ENCODE measurements at places on chromosomes 11 and 22. TPM values are rescaled to one million over a fixed set of nuclear protein-coding genes. Genes with fewer than 3 reads are reported as not detected.
A peak's percentile ranks its signal among the peaks of the same experiment; 100 is the strongest.

Gene OR4C16
- not detected for total RNA-seq

Gene TIGD3
- total RNA-seq = 0.33 TPM

Gene MMP27
- not detected for total RNA-seq

Gene LMO1
- not detected for total RNA-seq

Gene PHLDA2
- 8.4 TPM for total RNA-seq

Gene DKK3
- total RNA-seq = 287 TPM

Gene ART1
- total RNA-seq = not detected

Gene KRTAP5-8
- total RNA-seq = not detected

Gene FOLR2
- not detected for total RNA-seq

Gene NPTXR
- total RNA-seq = 0.32 TPM

- no peak for DNase-seq
Observed at GRCh38 chr11:40323241-40323640, 1136.2 kb downstream of the LRRC4C start.

DNA sequence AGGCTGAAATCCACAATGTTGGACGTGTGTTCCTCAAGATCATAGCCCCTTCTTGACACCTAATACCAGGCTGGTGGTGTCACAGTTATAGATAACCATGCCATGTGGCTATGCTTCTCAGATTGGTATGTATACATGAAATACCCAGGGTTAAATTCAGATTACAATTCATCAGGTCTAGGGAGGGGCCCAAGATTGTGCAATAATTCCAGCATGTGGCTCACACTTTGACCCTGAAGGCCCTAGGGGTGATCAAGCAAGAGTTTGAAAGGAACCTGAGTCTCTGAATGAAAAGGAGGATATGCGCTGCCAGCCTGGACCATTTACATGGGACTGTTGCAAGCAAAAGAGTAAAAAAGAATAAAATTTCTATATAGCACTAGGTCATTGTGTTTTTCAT, 7.4 kb downstream of the OR4C6 start:
- DNase-seq = no peak

DNA sequence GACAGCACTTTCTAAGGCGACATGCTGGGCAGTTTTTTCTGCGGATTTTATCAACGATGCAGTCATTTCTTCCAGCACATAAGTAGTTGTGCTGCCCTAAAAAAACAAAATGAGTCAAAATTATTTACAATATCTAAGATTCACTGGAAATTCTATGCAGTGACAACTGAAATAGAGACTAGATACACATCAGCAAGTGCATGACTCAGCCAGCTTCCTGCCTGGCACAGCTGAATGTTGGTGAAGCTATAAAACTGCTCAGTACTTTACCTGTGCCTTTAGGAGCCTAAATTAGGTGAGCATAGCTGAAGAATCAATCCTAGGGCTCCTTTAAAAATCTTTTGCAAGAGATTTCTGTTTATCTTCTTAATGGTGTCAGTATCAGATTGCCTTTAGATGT, 37.8 kb downstream of the PGR start:
- no peak for DNase-seq

GRCh38 chr11:67357831-67358670, 4.7 kb upstream of the POLD4 start:
- DNase-seq = no peak

DNA sequence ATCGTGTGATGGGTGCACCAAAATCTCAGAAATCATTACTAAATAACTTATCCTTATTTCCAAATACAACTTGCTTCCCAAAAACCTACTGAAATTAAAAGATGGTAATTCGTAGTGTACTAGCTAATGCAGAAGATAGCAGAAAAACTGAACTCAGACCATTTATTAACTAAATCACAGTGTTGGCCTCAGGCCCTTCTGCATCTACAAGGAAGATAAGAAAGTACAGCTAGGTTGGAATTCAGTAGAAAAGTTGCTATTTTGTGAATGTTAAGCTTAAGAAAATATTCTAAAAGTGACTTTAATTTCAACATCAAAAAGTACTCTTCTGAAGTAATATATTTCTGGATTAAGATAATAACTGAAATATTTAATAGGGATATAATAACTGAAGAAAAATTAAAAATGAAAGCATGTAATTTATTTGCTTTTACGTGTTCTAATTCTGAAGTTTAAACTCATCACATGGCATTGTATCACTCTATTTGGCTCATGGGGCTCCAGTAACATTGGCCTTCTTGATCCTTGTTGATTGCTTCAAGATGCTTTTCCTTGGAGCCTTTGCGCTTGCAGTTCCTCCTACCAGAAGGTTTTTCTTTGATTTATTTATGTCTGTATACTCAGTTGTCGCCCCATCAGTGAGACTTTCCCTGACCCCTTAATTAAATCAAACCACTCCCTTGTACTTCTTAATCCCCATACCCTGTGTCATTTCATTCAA, 847.9 kb upstream of the ANO3 start:
- no peak for DNase-seq

DNA sequence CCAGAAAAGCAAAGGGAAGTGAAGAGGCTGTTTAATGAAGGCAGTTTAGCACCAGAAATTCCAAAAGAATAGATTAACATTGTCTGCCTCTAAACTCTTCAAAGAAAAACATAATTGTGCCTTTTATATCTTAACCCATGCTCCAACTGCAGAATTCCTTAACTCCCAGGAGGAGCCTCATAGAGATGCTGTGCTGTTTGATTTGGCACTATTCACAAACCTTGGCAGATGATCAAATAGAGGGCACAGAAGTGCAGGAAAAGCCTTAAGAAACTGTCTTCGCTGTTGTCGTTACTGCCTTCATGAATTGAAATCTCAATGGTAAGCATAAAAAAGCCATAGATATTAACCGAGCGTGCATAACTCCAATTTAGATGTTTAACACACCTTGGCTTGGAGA, 124.1 kb upstream of the MPPED2 start:
- no peak for DNase-seq

- DNase-seq = peak; percentile 26
Observed at GRCh38 chr11:59135648-59136461, 6.8 kb upstream of the FAM111A start.

DNA sequence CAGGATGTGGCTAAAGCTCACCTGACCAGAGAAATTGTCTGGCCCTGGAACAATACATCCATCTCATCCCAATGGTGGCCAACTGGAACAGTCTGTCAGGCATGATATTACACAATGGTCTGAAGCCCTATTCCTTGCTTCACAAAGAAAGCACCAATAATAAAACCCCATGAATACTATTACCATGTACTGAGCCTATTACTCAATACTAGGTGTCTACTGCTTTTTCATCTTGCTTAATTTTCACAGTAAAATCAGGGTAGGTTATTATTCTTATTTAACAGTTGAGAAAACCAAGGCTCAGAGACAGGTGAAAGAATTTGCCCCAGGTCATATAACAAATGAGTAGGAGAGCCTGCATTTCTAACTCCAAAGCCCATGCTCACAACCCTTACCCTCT, 68.9 kb upstream of the CAPRIN1 start:
- DNase-seq = no peak

DNA sequence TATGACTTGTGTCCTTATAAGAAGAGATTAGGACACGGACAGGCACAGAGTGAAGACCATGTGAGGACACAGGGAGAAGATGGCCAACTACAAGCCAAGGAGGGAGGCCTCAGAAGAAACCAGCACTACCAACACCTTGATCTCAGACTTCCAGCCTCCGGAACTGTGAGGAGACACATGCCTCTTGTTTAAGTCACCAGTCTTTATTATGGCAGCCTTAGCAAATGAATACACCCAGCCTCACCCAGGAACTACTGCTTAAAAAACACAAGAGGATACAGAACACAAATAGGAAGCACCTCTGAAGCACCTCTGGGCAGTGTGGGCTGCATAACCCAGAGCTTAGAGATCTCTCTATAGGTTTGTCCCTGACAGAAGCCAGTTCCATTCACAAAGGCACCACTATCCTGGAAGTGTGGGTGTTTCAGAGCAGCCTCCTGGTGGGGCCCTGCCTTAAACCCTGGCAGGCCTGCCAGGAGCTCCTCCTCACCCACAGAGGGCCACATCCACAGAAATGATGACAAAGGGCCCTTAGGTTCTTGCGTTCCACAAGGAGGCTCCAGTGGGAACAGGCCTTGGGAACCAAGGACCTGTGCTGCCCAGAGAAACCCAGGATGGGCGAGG, 58.8 kb downstream of the CHRDL2 start:
- no peak for DNase-seq

- DNase-seq = no peak
Observed at GRCh38 chr11:75576499-75576918, 14.5 kb downstream of the SERPINH1 start.

DNA sequence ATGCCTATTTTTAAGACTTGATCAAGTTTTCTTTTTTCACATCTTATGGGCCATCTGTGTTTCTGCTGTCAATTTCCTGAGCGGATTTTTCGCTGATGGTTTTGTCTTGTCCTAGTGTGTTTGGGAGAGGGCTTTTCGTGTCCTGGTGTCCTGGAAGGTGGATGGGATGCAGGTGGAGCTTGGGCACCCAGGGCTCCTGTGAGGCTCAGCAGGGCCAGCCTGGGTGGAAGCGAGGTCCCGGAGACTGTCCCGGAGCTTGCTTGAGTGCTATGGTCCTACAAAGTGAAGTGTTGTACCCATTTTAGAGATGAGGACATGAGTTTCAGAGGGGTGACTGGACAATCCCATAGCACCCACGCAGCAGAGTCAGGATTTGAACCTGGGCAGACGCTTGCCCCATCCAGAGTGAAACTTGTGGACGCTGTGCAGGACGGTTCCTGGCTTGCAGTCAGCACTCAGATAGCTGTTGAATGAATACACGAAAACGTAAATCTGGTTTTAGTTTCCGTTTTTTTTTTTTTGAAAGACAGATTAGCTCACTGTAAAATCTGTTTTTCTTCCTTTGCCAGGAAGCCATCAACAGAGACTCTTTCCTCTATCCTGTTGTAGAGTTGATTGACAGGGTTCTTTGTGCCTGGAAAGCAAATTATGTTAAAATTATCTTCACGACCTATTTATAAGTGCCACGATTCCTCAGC, 64.1 kb downstream of the TBC1D22A start:
- no peak for DNase-seq

DNA sequence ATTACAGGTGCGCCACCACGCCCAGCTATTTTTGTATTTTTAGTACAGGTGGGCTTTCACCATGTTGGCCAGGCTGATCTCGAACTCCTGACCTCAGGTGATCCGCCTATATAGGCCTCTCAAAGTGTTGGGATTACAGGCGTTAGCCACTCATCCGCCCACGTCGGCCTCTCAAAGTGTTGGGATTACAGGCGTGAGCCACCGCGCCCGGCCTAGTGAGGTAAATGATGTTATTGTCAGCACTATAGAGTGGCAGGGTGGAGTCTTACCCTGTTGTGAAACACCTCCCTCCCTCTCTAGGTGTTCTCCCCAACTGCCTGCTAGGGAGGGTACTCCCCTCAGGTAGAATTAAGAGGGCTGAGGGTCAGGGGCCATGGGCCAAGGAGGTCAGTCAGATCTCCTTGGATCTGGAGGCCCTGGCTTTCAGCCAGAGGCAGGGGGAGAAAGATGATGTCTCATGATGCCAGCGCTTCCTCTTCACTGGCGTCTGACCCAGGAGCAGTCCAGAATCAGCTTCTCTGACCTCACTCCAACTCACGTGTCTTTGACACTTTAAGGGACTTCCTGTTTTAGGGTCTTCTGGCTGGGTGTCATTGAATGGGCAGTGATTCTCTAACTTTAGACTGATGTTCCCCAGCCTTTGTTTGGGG, 2.0 kb downstream of the GGA1 start:
- no peak for DNase-seq

DNA sequence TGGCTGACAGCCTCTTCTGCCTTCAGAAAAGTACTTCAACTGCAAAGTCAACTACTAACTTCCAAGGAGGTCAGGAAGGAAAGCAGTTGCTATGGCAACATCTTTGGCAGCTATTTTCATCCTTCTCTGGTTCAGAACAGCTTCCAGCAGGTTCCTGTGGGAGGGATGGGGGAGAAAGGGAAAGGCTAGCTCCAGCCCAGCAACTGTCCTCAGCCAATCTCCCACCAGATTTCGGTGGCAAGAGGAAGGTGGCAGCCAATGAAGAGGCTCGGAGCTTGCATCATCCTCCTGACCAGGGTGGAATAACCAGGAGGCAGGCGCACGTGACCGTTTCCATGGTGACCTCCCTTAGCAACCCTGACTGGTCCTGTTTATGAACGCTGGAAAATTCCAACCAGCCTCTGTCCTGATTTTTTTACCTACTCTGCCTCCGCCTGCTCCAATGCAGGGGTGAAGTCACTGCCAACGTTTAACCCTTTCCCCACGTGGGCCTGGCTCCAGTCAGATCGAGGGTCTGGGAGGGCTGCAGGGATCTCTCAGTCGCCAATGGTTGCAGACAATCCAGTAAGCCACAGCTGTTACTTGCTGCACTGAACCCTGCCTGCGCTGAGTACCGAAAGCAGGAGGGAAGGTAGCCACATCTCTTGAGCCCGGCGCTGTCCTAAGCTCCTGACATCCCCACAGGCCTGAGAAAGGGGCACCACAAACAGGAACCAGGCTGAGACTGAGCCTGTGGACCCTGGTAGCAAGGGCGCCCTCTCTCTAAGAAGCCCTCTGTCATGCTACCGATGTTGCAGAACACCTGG, 11.2 kb upstream of the MALAT1 start:
- DNase-seq = peak; percentile 100

- DNase-seq = no peak
Observed at GRCh38 chr11:6735306-6735705, 36.5 kb downstream of the OR2AG2 start.

GRCh38 chr22:26812731-26813130, 155.3 kb downstream of the MIAT start:
- no peak for DNase-seq

- DNase-seq = peak; percentile 79
Observed at GRCh38 chr22:50305923-50306566, 1.4 kb downstream of the PLXNB2 start.

DNA sequence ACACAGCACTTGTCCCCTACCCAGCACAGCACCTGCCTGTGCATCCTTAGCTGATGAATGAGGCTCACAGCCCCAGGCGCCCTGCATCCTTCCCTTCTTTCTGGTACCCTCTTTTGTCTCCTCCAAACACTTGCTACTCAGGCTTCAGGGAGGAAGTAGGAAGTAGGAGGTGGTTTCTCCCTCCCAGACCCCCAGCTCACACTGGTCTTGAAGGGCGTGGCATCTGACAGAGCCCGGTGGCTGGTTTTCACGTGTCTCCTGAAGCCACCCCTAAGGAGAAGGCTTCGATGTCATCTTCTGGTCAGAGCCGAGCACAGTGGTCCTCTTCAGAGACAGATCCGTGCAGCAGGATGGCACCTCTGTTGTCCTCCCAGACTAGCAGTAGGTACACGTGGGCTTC, 109.8 kb downstream of the PTPRJ start:
- no peak for DNase-seq

All from pulmonary artery endothelial cell (primary cell).